ENCODE measurements at places on chromosomes 4 and X.

DNA sequence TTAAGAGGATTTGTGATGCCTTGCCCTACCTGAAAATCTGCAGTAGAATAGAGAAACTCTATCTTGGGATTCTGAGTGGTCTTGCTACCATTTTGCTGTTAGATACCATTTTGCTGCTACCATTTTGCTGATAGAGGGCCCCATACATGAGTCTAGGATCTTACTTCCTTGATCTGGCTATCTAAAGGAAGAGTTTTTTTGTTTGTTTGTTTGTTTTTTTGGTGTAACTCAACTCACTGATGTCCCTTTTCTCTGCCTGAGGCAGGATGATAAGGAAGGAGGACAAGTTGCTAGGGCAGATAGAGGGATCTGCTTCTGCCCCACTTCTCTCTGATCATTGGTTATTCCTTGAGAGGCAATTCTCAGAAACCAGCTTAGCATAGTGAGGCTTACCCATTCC, 31.0 kb downstream of the XK start:
- no peak for DNase-seq

DNA sequence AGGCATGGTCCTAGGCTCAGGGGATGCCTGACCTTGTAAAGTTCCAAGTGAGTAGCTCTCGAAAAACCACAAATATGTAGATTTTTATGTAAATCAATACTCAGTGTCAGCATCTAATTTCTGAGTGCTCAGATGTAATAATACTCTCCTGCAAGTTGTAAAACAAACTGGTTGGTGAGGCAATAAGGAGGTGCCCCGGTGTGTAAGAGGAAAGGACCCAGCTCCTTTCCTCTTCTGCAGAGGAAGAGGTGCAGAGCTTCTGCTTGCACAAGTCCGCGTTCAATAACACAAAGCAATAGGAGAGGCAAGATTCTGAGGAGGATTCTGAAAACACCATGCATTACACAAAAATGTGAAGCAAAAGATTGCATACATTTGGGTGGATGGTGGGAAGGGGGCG, 43.6 kb upstream of the ENPP6 start:
- no peak for DNase-seq

DNA sequence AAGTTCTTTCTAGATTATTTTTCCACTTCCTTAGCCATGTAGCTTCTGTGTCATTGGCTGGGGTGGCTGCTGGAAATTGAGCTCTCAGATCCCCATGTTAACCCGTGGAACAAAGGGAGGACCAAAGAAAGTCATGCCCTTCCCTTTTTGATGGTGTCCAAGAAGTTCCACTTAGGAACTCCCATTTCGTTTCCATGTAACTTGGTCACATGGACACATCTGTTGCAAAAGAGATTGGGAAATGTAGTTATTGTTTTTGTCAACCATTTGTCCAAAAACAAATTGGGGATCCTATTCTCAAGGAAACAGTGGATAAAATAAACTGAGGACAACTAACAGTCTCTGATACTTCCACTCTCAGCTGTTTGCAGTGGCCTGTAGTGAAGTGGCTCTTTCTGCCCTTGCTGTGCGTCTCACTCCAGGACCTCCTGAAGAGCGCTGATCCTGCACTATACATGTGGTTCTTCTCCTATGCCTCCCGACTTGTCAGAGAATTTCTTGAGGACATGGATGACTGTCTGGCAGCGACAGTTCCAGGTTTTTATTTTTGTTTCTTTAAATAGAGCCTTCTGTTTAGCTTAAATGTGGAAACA, 125.3 kb upstream of the LNX1 start:
- no peak for DNase-seq

GRCh38 chr4:139523076-139523475, 32.9 kb downstream of the SETD7 start:
- no peak for DNase-seq

- DNase-seq, result no peak
Observed at GRCh38 chrX:153900831-153901752, 3.4 kb upstream of the AVPR2 start.

- no peak for DNase-seq
Observed at GRCh38 chr4:116926631-116927295, 158.6 kb downstream of the TRAM1L1 start.

DNA sequence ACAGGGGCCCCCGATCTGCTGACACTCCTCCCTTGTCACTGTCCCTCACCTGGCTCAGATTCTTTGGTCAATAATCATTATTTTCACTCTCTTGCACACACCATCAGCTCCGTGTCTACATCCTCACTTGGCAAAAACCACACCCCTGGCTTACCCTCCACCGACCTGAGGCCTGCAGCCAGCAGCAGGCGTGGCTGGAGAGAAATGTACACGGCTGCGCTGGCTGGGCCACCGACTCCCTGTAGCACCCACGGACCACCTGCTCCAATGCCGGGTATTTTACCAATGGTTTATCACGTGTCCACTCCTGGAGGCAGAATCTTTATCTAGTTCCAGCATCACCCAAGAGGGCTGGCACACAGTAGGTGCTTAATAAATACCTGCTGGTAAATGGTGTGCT, 98.4 kb downstream of the WFS1 start:
- no peak for DNase-seq

DNA sequence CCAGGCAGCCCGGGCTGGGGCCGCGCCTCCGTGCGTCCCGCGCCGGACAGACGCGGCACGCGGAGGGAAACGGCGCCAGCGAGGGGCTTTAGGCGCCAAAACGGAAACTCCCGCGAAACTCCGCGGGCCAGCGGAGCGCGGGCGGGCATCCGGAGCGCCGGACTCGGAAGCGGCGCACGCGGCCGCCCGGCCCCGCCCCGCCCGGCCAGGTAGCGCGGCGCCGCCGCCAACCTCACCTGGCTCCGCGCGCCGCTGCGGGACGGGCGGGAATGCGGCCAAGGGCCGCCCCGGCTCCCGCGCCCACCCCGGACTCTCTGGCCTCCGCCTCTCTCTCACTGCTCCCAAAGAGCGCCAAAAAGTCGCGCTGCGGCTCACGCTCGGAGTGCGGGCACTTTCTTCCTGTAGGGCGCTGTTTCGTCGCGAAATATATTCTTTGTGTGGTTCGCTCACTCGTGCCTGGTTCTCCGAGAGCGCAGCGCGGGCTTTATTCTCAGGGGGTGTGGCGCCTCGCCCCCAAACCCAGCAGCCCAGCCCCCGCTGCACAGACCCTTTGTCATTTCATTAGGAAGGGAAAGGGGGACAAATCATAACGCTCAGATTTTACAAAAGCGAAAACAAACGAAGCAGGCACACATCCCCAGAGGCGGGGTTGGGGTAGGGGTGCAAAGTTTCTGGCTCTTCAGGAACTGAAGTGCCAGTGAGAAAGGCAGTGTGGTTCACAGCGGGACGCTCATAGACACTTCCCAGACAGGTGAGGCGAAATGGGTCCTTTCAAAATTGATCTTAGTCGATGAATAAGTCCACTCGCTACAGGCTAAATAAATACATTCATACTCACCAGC, 961 bp upstream of the MBNL3 start:
- no peak for DNase-seq

DNA sequence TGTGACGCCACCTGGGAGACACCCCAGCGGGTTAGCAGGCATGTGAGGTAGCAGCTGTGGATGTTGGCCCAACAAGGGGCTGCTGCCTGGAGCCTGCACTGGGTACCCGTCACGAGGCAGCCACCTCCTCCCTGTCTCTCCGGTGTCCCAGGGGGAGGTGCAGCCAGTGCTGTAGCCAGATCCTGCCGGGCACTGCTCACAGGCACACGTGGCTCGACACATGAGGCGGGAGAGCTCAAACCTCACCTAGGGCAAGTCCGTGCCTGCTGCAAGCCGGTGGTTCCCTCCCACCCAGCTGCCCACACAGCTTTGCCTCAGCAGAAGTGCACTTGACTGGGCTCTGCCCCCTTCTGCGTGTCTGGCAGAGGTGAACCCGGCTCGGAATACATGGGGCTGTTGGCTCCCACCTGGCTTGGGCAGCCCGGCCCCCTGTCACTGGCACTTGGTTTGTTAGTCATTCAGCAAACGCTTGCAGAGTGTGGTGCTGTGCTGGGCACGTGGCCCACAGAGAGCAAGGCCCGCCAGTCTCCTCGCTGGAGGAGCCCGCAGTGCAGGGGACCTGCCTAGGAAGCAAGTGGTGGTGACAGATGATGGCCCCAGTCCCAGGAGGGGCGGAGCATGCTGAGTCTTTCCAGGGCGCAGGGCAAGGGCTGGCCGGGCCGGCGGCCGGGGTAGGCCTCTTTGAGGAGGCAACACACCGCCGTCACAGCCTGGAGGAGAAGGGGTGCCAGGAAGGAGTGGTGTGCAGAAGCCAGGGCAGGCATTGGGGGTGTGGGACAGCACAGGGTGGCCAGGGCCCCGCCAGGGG, 10.1 kb upstream of the SH3TC1 start:
- DNase-seq, result no peak

DNA sequence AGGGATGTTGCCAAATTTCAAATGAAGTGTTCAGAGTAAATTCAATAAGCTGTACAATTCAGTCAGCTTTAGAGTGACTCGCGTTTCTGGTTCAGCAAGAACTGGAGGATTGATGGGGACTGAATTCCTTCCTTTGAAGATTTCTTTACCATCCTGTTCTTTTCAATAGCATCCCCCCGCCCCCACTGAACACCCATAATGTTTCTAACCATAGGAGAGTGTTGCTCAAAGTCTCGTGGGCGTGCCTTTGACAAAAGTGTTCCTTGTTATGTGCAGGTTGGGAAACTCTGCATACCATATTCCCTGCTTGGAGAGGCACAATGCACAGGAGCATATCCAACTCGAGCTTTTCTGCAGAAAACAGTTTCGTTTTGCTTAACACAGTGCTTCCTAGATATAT, 323.5 kb upstream of the CASK start:
- no peak for DNase-seq

DNA sequence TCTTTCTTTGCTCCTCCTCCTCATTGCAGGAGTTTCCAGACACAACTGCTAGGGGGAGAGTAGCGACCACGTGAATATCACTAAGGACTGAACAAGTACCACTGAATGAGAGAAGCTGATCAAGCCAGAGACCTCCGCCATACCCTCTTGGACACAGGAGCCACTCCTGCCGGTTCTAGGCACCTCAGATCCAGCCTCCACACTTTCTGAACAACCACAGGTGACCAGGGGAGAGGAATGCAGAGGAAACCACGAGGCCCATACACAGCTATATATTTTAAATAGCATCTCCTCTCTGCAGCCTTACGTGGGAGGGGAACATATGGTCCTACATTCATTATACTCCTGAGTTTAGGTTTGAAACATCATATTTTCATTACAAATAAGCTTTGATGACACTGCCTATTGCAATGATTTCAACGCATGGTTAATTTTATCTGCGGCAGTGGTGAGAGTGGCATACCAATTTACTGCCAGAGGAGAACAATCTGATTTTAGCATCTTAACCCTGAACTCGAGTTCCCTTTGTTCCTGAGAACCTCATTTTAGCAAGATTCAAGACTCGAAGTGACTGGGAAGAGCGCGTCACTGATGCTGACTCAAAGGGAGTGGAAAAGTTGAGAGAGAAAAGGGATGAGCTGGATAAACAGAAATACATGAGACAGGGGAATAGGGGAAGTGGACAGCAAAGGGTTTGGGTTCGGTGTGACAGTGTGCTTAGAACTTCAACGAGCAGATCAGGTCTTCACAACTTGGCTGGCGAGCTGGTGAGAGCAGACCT, 231.7 kb upstream of the PPARGC1A start:
- DNase-seq, result no peak

- no peak for DNase-seq
Observed at GRCh38 chr4:80180743-80181142, 16.6 kb upstream of the PRDM8 start.

- no peak for DNase-seq
Observed at GRCh38 chr4:154985673-154986072, 204.6 kb downstream of the RBM46 start.

DNA sequence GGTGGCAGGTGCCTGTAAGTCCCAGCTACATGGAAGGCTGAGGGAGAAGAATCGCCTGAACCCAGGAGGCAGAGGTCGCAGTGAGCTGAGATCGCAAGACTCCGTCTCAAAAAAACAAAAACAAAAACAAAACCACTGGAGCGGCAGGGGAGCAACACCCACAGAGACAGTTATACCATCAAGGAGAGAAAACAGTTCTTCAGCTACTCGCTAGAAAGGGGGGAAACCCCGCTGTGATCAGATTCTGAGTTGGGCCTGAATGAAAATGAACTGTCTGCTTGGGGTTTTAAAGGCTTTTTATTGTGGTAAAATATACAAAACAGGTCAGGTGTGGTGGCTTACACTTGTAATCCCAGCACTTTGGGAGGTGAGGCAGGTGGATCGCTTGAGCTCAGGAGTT, 16.8 kb upstream of the IRAK1 start:
- no peak for DNase-seq

DNA sequence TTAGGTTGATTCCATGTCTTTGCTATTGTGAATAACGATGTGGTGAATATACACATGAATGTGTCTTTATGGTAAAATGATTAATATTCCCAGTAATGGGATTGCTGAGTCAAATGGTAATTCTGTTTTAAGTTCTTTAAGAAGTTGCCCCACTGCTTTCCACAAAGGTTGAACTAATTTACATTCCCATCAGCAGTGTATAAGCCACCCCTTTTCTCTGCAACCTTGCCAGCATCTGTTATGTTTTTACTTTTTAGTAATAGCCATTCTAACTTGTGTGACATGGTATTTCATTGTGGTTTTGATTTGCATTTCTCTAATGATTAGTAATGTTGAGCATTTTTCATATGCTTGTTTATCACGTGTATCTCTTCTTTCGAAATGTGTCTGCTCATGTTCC, 503.3 kb downstream of the PCDH18 start:
- no peak for DNase-seq

DNA sequence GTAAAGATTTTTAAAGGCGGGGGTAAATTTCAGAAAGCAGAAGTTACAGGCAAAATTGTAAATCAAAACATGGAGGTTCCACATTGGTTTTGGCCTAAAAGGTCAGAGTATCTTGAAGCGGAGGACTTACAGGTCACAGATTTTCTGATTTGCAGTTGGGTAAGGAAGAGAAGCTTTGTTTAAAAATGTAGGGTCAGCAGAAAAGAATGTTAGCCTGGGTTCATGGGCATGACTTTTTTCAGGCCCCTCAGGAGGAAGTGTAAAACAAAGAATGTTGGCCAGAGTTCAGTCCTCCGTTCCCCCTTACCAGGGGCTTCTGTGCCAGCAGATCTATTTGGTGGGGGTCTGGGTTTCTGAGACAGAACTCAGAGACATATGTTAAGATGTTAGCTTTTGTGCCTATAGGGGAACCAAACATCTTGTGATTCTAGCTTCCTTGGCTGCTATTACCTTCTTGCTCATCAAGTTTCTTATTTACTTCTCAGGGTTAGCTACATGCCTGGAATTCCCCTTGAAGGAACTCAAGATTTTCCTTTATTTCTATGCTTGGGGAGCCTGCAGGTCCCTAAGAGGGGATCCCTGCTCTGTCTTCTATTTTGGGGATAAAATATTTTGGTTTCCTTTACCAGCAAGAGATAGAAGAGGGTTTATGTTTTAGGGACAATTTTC, 160.3 kb downstream of the ANK2 start:
- no peak for DNase-seq

DNA sequence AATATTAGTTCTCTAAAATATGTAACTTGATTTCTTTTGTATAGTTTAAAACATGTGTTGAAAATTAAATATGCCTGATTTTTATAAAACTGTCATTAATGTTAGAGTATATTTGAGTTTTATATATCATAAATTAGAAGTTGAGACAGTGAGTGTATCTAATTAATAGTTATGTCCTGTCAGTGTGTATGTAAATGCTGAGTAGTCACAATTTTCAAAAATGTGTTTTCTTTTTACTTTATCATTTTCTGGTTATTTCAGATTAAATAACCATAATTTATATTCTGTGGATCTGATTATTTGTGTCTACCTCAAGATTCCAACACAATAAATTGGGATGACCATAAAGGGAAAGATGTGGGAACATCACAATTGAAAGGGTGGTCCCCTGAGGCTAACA, 82.7 kb upstream of the CXXC4 start:
- DNase-seq, result no peak
